ENCODE measurements at places on chromosomes 4 and X. TPM values are rescaled to one million over a fixed set of nuclear protein-coding genes. Genes with fewer than 3 reads are reported as not detected.

Gene MUC7
- not detected for total RNA-seq

DNA sequence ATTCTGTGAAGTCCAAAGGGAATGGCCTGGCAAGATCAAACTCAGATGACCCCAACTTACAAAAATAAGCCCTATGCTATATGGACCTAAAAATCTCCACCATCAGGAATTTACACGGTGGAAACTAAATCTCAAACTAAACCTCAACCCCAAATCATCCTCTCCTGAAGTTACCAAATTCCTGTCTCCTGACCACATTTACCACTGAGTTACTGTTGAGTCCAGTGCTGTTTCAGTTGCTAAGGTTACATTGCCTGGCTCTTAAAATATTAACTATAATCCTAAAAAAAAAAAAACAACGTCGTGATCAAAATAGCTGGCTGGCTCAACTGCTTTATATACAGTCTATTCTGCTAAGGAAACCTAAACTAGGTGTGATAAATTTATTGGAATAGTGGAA lies 315.2 kb upstream of the SLIT2 start:
- peak; percentile 5 for DNase-seq

Gene NCAPG
- 77.7 TPM for total RNA-seq

DNA sequence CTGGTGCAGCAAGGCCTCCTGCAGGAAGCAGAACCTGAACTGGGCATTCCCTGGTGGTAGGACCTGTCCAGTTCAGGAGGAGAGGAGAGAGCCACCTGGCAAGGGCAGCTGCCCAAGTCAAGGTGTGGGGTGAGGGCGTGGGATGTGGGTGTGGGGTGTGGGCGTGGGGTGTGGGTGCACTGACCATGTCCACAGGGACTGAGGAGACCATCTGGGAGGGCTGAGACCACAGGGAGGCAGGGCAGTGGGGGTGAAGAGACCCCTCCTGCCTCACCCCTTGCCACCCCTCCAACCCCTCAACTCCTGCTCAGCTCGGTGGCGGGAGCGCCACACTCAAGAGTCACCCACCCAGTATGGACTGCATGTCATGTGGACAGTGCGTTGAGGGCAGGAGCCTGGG lies 117.9 kb downstream of the CPZ start:
- DNase-seq = no peak

DNA sequence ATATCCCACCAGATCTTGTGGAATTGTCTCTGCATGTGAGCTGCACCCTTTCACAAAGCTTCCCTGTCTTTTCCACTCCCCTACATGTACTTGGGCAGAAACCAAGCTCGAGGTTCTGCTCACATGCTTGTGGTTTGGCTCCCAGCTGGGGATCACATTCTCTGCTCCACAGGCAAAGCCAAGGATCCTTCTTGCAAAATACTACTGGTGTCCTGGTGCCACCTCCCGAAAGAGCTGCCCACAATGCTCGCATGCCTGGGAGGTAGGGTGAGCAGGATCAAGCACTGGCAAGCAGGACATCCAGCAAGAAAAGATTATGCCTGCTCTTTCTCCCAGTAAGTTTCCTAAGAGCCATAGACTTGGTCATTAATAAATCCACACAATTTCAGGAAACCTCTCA lies 45.1 kb upstream of the PPARGC1A start:
- DNase-seq = peak; percentile 87

Gene VCX3A
- total RNA-seq = not detected
